ENCODE measurements at places on chromosomes 1 and 21.

DNA sequence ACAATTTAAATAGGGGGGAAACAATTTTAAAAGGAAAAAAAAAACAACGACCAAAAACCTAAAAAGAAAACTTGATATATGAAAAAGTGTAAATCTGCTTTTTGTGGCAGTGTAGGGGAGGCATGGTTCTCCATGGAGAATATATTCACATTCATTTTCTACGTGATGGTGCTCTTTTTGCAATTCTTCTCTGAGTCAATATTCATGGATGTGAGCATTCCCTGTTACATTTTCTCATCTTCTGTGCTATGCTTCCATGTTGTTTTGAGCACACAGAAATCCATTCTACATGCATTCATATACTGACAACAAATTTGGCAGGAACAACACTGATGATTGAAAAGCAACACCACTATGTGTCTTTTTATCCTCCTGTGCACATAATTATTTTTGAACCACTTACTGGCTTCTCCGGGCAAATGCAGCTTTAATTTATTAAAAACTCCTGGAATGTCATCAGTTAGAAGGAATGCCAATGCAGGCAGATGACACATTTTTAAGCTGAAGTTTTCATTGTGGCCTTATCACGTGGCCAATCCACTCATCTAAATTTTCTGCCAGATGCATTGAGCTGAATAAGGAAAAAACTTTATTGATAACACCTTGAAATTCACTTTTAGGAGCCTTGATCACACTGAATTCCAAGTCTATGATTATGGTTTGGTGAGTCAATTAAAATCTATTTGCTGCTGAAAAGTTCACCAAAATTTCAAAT lies 590.6 kb downstream of the NUF2 start:
- DNase-seq = no peak

DNA sequence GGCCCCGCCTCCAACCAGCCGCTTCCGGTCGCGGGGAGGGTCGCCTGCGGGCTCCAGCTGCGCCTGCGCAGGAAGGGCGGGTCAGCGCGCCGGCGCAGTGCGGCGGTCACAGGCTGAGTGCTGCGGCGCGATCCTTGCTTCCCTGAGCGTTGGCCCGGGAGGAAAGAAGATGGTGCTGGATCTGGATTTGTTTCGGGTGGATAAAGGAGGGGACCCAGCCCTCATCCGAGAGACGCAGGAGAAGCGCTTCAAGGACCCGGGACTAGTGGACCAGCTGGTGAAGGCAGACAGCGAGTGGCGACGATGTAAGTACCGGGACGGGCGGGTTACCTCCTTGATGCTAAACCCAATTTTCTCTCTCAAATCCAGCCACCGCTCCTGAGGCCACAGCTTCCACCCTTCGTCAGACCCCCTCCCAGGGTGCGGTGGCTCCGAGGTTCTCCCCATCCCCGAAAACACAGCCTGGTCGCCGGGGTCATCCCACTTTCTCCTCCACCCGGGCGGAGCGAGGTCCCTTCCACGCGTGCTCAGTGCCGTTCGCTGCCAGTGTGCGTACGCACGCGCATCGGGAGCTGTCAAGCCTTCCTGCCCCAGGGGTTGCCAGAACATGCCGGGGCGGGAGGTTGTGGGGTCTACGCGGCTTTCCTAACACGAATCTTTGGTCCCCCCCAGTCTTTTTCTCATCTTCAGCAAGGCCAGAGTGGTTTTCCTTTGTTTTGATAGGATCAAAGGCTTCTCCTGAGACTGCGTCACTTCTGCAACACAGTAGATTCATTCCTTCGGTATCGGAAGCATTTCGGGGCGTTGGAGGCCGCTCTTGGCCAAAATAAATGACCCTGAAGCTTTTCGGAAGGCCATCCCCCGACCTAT lies at the start of gene SARS1:
SARS1 (plus strand) TSS at position 95 of the 870 bp plus-strand sequence; CDS start at position 170, 75 bp downstream.
- DNase-seq = peak; percentile 90

GRCh38 chr1:43804569-43804968 lies 97.2 kb downstream of the ST3GAL3 start:
- no peak for DNase-seq

- no peak for DNase-seq
These were observed 86.4 kb downstream of the DDAH1 start for GRCh38 chr1:85378534-85378933.

DNA sequence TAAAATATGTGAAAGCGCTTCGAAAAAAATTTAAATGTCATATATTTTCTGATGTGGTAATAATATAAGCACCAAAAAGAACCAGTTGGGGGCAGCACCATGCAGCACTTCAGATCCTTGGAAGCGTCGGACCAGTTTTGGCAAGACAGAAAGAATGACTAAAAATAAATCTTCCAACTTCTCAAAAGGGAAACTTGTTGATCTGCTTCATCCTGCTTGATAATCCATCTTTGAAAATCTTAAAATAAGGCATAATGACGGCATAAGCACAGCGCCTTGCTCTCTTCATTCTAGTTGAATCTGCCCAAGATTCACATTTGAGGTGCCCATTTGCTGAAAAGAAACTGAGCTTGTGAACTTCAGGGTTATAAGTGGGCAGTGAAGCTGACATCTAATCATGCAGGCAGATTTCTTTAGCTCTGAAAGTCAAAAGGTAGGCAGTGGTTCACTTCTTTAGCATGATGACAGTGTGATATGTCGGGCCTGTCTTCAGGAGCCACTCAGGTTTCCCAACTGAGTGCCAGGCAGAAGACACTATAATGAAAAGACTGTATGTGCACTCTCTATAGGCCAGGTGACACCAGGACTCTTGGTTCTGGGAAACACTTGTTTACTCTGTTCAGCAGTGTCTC lies 19.8 kb upstream of the MUTYH start:
- peak; percentile 40 for DNase-seq

DNA sequence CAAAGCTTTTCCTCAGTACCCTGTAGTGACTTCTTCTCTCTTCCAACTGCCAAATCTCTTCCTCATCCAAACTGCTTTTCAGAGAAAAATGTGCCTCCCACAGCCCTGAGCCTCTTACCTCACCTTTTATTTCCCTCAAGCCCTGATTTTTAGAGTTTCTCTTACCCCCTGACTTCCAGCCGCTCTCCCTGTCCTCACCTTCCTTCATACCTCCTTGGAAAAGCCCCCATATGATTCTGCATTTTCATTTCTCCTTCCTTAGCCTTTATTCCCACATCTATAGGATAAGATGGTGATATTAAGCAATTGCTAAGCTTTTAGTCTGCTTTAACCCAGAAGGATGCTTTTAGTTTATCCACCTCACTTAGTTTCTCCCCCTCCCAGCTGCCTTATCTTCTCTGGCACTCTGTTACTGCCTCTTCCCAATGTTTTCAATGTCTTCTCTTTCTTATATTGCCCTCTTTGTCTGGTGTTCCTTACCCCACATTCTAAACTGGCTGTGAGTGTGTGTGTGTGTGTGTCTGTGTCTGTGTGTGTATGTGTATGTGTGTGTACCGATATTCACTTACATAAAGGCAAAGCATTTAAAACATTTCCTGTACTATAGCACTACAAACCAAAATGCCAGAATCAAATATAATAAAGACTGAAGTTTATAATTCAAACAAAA lies at the start of gene CD1B:
CD1B (minus strand) TSS at position 51 of the 670 bp plus-strand sequence. CDS start 108 bp downstream, outside the sequence.
- DNase-seq = no peak

GRCh38 chr1:184409011-184409410 lies 22.2 kb downstream of the C1orf21 start:
- no peak for DNase-seq
